Vagina (tissue), 2 donors: ENCODE measurements at places on chromosomes 13 and 19.
A peak's percentile ranks its signal among the peaks of the same experiment; 100 is the strongest.

GRCh38 chr13:79528759-79529191 lies 47.8 kb downstream of the NDFIP2 start:
- H3K36me3 ChIP-seq = no peaks in the 10 kb centered on the region
- H3K27ac ChIP-seq = no peak overlapping the region
- DNase-seq = no peak
- no peak overlapping the region for H3K4me3 ChIP-seq
- peaks cover 25% of the 10 kb centered on the region for H3K4me1 ChIP-seq

GRCh38 chr19:45113628-45114027 lies 20.6 kb downstream of the PPP1R37 start:
- H3K36me3 ChIP-seq = no peaks in the 10 kb centered on the region
- no peak for DNase-seq
- peaks cover 50% of the 10 kb centered on the region for H3K4me1 ChIP-seq
- no peaks in the 10 kb centered on the region for H3K27me3 ChIP-seq
- H3K27ac ChIP-seq = no peak overlapping the region

GRCh38 chr13:69108486-69108885 lies 999.1 kb upstream of the ATXN8OS start:
- H3K4me1 ChIP-seq = no peaks in the 10 kb centered on the region
- H3K36me3 ChIP-seq = no peaks in the 10 kb centered on the region
- no peak overlapping the region for H3K4me3 ChIP-seq
- no peak overlapping the region for H3K27ac ChIP-seq
- DNase-seq = no peak
- H3K27me3 ChIP-seq = no peaks in the 10 kb centered on the region

DNA sequence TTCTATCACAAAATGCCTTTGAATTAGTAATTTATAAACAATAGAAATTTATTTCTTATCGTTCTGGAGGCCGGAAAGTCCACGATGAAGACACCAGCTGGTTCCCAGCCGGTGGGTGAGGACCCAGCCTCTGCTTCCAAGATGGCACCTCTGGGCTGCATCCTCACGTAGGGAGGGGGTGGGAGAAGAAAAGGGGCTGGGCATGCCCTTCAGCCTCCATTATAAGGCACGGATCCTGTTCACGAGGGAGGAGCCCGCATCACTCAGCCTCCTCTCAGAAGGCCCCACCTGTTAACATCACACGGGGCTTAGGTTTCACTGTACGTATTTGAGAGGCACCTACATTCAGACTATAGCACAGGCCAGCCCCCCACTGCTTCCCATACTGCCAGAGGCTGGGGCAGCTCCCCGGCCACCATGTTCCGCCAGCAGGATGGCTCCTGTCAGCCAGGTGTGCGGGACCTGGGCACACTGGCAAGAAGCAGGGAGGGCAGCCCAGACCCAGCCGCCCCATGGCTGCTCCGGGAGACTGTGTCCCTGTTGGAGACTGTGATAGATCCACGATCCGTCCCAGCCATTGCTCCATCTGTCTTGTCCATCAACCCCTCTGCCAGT lies 131.6 kb downstream of the SOX1 start:
- H3K4me1 ChIP-seq = no peaks in the 10 kb centered on the region
- no peak overlapping the region for H3K4me3 ChIP-seq
- H3K36me3 ChIP-seq = no peaks in the 10 kb centered on the region
- no peak overlapping the region for H3K27ac ChIP-seq
- H3K27me3 ChIP-seq = no peaks in the 10 kb centered on the region

GRCh38 chr13:103104340-103104739 lies 38.1 kb upstream of the SLC10A2 start:
- no peaks in the 10 kb centered on the region for H3K4me1 ChIP-seq
- DNase-seq = no peak
- H3K36me3 ChIP-seq = no peaks in the 10 kb centered on the region
- H3K27ac ChIP-seq = no peak overlapping the region
- no peaks in the 10 kb centered on the region for H3K27me3 ChIP-seq

GRCh38 chr19:40609561-40610395 lies 8.6 kb downstream of the LTBP4 start:
- peak overlapping the region; percentile 88 for H3K27ac ChIP-seq
- H3K27me3 ChIP-seq = no peaks in the 10 kb centered on the region
- DNase-seq = peak; percentile 95
- H3K4me3 ChIP-seq = peak overlapping the region; percentile 39

- peaks cover 23% of the 10 kb centered on the region for H3K36me3 ChIP-seq
- H3K4me1 ChIP-seq = peaks cover 12% of the 10 kb centered on the region
- H3K4me3 ChIP-seq = no peak overlapping the region
- no peaks in the 10 kb centered on the region for H3K27me3 ChIP-seq
Observed at GRCh38 chr13:113526466-113527220, 36.1 kb upstream of the DCUN1D2 start.

DNA sequence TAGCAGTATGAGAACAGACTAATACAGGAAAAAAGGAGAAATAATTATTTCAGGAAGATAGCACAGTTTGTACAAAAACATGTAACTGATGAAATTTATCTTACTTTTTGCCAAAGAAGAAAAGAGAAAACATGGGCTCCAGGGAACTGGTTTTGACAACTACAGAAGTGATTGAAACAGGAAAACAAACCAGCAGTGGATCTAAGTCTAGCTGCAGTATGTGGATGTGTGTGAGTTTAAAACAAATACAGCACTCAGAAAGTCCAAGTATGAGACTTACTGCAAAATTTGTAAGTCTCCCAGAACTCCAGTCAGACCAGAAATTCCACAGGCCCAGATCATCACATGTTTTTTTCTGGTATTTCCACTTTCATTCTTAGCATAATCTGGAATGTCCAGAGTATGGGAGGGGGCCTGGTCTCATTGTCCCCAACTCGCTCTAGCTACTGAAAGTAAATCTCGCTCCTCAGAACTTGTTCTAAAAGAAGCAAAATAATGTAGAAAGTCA lies 259.5 kb downstream of the NHLRC3 start:
- no peaks in the 10 kb centered on the region for H3K4me1 ChIP-seq
- no peaks in the 10 kb centered on the region for H3K27me3 ChIP-seq
- DNase-seq = no peak
- H3K27ac ChIP-seq = no peak overlapping the region
- H3K4me3 ChIP-seq = no peak overlapping the region
- no peaks in the 10 kb centered on the region for H3K36me3 ChIP-seq

- no peak overlapping the region for H3K4me3 ChIP-seq
- H3K27ac ChIP-seq = no peak overlapping the region
- no peaks in the 10 kb centered on the region for H3K36me3 ChIP-seq
- H3K4me1 ChIP-seq = peaks cover 4% of the 10 kb centered on the region
- H3K27me3 ChIP-seq = no peaks in the 10 kb centered on the region
Observed at GRCh38 chr19:31274251-31275067, 74.8 kb downstream of the TSHZ3 start.

GRCh38 chr13:28707629-28708427 lies 10.9 kb downstream of the SLC46A3 start:
- no peak overlapping the region for H3K27ac ChIP-seq
- no peaks in the 10 kb centered on the region for H3K36me3 ChIP-seq
- no peaks in the 10 kb centered on the region for H3K4me1 ChIP-seq
- H3K27me3 ChIP-seq = no peaks in the 10 kb centered on the region

GRCh38 chr19:48506138-48506733 lies 5.4 kb downstream of the LMTK3 start:
- DNase-seq = no peak
- H3K4me3 ChIP-seq = no peak overlapping the region
- peaks cover under 1% of the 10 kb centered on the region for H3K27me3 ChIP-seq
- H3K36me3 ChIP-seq = no peaks in the 10 kb centered on the region
- H3K4me1 ChIP-seq = peaks cover 7% of the 10 kb centered on the region

DNA sequence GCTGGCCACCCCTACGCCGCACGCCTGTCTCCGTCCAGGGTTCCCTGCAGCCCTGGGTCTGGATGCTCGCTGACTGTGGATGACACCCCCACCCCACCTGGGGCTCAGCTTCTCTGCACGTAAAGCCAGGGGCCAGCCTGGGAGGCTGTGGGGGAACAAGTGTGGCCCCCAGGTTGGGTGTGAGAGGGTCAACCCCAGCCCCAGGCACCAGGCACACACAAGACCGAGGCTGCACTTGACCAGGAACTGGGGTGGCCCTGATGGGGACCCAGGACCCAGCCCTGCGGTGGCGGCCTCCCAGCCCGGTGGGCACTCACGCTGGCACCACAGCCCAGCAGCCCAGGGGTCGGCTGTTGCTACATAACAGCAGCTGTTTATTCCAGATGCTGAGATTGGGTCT lies 41.6 kb downstream of the GAS6 start:
- H3K4me1 ChIP-seq = peaks cover 54% of the 10 kb centered on the region
- no peak overlapping the region for H3K4me3 ChIP-seq

DNA sequence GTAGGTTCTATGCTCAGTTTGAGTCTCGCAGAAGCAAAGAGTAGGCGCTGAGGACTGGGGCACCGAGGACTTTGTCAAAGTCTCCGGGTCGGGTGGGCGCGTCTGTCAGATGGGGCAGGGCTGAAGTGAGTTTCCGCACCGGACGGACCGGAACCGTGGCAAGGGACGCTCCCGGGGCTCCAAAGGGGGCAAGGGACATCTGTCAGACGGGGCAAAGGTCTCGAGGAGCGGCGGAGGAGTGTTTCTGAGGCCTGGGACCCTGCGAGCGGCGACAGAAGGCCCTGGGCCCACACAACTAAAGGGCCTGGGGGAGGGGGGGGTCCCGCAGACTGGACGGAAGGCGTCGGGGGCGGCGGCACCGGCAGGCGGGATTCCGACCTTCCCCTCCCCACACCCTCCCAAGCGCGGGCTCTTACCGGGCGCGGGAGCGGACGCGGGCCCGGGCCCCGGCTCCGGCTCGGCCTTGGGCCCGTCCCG lies 13.3 kb upstream of the AKAP8L start:
- peak overlapping the region; percentile 55 for H3K27ac ChIP-seq
- H3K4me1 ChIP-seq = peaks cover 47% of the 10 kb centered on the region
- no peak for DNase-seq
- H3K36me3 ChIP-seq = no peaks in the 10 kb centered on the region
- no peaks in the 10 kb centered on the region for H3K27me3 ChIP-seq

DNA sequence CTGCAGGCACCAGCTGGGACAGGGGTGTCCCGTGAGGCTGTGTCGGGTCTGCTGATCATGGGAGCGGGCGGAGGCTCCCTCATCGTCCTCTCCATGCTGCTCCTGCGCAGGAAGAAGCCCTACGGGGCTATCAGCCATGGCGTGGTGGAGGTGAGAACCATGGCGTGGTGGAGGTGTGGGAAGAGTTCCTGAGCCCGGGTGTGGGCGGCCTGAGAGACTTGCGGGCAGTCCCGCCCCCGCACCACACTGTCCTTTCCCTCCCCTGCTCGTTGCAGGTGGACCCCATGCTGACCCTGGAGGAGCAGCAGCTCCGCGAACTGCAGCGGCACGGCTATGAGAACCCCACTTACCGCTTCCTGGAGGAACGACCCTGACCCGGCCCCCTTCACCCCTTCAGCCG lies 10.7 kb downstream of the APLP1 start:
- no peak overlapping the region for H3K27ac ChIP-seq
- H3K4me1 ChIP-seq = no peaks in the 10 kb centered on the region
- no peaks in the 10 kb centered on the region for H3K36me3 ChIP-seq
- no peak for DNase-seq
- no peaks in the 10 kb centered on the region for H3K27me3 ChIP-seq
- H3K4me3 ChIP-seq = no peak overlapping the region

DNA sequence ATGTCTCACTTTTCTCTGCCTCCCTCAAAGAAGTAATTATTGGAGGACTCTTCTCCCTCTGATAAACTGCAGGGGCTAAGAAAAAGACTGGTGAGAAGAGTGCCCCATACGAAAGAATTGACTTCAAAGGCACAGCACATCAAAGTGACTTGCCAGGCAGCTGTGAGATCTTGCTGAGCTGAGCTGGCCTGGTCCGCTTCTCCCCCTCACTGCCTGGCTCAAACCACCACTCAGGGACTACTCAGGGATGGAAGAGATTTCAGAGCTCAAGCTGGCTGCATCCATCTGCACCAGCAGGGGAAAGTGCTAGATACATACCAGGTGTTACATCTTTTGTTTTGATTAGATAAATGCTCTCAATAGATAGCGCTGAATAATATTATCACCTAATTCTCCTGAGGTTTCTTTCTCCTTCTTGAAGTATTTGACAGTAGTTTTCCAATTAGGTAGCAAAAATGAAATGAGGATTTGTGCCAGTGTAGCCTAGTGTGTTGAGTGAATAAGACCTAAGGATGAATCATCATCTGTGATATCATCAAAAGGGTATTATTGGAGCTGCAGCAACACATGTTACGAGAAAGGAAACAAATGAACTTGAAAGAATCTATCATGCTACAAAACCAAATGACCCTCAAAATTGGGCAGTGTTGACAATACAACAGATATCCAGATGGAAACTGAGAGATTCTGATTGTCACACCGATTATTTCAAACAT lies 379.8 kb downstream of the TBC1D4 start:
- no peaks in the 10 kb centered on the region for H3K36me3 ChIP-seq
- no peak for DNase-seq
- H3K4me3 ChIP-seq = no peak overlapping the region
- H3K27ac ChIP-seq = no peak overlapping the region

GRCh38 chr19:4014541-4015491 lies 7.3 kb downstream of the PIAS4 start:
- peak overlapping the region; percentile 31 for H3K4me3 ChIP-seq
- H3K27me3 ChIP-seq = no peaks in the 10 kb centered on the region
- peaks cover 46% of the 10 kb centered on the region for H3K4me1 ChIP-seq

DNA sequence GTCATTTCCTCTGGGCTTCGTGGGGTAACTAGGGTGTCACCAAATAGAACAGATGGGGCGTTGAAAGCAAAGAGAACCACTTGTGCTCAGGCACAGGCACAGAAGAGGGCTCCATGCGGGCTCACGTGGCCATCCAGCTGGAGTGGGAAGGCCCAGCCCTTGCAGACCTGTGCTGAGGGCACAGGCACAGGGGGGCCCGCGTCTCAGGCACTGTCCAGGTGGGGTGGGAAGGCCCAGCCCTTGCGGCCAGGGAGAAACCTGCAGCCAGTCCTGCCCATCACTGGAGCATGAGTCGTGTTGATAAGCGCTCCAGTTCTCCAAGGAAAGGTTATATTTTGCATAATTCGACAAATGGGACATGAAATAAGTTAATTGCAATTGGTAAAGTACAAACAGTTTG lies 57.5 kb downstream of the SLC7A9 start:
- no peak overlapping the region for H3K4me3 ChIP-seq
- H3K27ac ChIP-seq = no peak overlapping the region
- H3K27me3 ChIP-seq = no peaks in the 10 kb centered on the region
- DNase-seq = no peak
- H3K36me3 ChIP-seq = no peaks in the 10 kb centered on the region
- no peaks in the 10 kb centered on the region for H3K4me1 ChIP-seq

DNA sequence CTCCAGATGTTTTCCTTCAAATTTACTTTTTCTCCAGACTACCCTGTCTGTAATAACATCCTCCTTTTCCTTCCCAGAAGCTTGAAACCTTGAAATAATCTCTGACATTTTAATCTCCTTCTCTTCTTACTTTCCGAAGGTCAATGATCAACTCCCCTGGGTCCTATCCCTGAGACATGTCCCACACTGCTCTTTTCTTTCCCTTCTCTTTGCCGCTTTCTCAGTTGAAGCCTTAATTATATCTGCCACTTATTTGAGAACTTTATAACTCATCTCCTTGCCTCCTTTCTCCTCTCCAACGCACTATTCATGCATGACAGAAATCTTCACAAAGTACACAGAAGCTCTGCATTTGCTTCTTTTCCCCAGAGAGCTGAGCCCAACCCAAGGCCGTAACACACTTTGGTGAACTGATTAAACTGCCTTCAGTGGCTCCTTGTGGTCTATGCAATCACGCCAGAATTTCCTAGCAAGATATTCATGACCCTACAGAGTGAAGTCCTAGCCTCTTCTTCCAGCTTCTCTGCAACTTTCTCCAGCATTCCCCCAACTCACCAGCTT lies 9.2 kb upstream of the WASF3 start:
- no peaks in the 10 kb centered on the region for H3K27me3 ChIP-seq
- no peaks in the 10 kb centered on the region for H3K4me1 ChIP-seq
- H3K36me3 ChIP-seq = no peaks in the 10 kb centered on the region
- DNase-seq = no peak

- H3K4me1 ChIP-seq = peaks cover 16% of the 10 kb centered on the region
- H3K27ac ChIP-seq = no peak overlapping the region
- no peak overlapping the region for H3K4me3 ChIP-seq
- no peak for DNase-seq
Observed at GRCh38 chr13:41491436-41491835, 34.1 kb downstream of the RGCC start.
